ENCODE measurements at places on chromosomes 3 and 15. TPM values are rescaled to one million over a fixed set of nuclear protein-coding genes. Genes with fewer than 3 reads are reported as not detected.
A peak's percentile ranks its signal among the peaks of the same experiment; 100 is the strongest.

- no peaks in the 10 kb centered on the region for H3K4me1 ChIP-seq
- no peaks in the 10 kb centered on the region for H3K36me3 ChIP-seq
- no peak overlapping the region for H3K27ac ChIP-seq
These were observed 136.8 kb downstream of the SNRK start for GRCh38 chr3:43423142-43423541.

The GOLGA6L10 gene
- 4.0 TPM for total RNA-seq

- no peaks in the 10 kb centered on the region for H3K27me3 ChIP-seq
- H3K36me3 ChIP-seq = peaks cover 51% of the 10 kb centered on the region
- H3K27ac ChIP-seq = no peak overlapping the region
- no peak for DNase-seq
These were observed 60.7 kb downstream of the TASOR start for GRCh38 chr3:56622381-56622780.

- DNase-seq = no peak
- no peak overlapping the region for H3K27ac ChIP-seq
- no peak overlapping the region for H3K4me3 ChIP-seq
- H3K27me3 ChIP-seq = no peaks in the 10 kb centered on the region
These were observed 17.4 kb downstream of the FILIP1L start for GRCh38 chr3:100096866-100097265.

DNA sequence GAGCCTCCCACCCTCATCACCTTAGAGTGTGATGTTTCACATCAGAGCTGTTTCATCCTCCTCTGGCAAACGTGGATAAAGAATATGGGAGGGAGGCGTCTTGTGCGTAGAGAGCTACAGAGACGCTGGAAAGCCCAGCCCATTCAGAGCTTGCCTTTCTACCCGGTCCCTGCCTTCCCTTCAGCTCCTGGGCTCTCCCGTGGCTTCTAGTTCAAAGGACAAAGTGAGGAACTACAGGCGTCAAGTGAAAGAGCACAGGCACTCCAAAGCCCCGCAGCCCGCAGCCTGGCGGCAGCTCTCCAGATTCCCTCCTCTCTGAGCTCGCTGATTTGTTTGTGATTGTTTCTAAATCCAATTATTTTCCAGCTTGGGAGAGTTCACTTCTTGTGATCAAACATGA is 197.1 kb upstream of the IGF1R start:
- no peaks in the 10 kb centered on the region for H3K36me3 ChIP-seq
- no peaks in the 10 kb centered on the region for H3K27me3 ChIP-seq
- H3K4me3 ChIP-seq = no peak overlapping the region
- DNase-seq = no peak
- no peaks in the 10 kb centered on the region for H3K4me1 ChIP-seq

DNA sequence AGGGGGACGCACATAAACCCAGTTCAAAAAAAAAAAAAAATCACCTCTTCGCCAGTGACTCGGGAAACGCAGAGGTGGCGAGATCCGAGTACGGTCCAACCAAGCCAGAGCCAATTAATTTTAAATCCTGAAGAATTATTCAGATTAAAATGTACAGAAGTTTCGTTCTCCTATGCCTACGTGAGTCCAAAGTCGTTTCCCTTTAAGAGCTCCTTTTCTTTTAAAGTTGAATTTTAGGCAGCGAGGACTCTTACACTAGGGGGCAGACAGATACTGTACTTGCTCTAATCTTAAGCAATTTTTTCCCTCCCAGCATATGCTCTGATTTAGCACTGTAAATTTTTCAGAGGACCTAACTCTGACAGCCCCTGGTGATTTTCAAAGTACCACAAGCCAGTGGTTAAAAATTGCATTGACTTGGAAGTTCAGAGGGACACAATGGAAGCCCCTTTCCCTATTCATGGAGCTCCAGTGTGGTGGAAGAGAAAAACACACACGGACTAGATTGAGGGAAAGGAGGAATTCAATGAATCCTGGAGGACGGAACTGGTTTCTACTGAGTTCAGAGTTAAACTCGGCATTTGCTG is 3.3 kb upstream of the NR2F2 start:
- peak overlapping the region; percentile 29 for H3K4me3 ChIP-seq
- peaks cover 10% of the 10 kb centered on the region for H3K4me1 ChIP-seq
- no peak overlapping the region for H3K27ac ChIP-seq
- H3K27me3 ChIP-seq = peaks cover 94% of the 10 kb centered on the region
- H3K36me3 ChIP-seq = no peaks in the 10 kb centered on the region

The MORC1 gene
- not detected for total RNA-seq

- H3K4me3 ChIP-seq = no peak overlapping the region
- peaks cover 14% of the 10 kb centered on the region for H3K4me1 ChIP-seq
- H3K27ac ChIP-seq = 0 out of 2 replicates have a peak overlapping the region, but pooled peaks have one; percentile 2
- no peaks in the 10 kb centered on the region for H3K36me3 ChIP-seq
- H3K27me3 ChIP-seq = no peaks in the 10 kb centered on the region
These were observed 3.5 kb upstream of the SHISA5 start for GRCh38 chr3:48507256-48508061.

The CTXN2 gene
- total RNA-seq = not detected

DNA sequence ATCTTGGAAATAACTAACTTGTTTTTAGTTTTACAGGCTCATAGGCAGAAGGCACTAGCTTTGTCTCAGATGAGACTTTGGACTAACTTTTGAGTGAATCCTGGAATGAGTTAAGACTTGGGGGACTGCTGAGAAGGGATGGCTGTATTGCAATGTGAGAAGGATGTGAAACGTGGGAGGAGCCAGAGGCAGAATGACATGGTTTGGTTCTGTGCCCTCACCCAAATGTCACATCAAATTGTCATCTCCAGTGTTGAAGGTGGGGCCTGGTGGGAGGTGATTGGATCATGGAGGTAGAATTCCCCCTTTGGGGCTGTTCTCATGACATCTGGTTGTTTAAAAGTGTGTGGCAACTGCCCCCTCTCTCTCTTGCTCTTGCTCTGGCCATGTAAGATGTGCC is 28.8 kb upstream of the CCDC50 start:
- H3K4me1 ChIP-seq = peaks cover 5% of the 10 kb centered on the region
- H3K27ac ChIP-seq = no peak overlapping the region
- no peaks in the 10 kb centered on the region for H3K27me3 ChIP-seq

GRCh38 chr15:38048001-38048455 is 113.6 kb downstream of the TMCO5A start:
- no peak for DNase-seq
- H3K27ac ChIP-seq = no peak overlapping the region
- no peak overlapping the region for H3K4me3 ChIP-seq
- no peaks in the 10 kb centered on the region for H3K27me3 ChIP-seq
- H3K4me1 ChIP-seq = no peaks in the 10 kb centered on the region
- no peaks in the 10 kb centered on the region for H3K36me3 ChIP-seq

DNA sequence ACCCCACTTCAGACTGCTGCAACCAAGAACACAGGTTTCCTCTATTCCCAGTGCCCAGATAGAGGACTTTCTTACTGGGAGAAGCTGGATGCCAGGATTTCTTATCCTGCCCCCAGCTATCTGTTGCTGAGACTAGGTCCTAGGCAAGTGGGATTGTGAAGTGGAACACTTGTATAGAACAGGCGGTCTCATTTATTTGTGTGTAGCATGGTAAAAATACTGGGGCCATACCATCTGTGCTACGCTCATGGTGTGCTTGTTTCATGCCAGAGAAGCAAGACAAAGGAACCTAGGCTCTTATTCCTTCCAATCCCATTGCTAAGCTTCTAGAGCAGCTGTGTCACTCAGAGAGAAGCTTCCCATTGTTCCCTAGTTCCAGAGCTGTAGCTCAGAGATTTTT is 191.5 kb upstream of the EPHA6 start:
- no peaks in the 10 kb centered on the region for H3K27me3 ChIP-seq
- H3K4me3 ChIP-seq = no peak overlapping the region
- H3K36me3 ChIP-seq = no peaks in the 10 kb centered on the region
- no peak for DNase-seq
- no peaks in the 10 kb centered on the region for H3K4me1 ChIP-seq
